ENCODE measurements at places on chromosomes 6 and 20.

DNA sequence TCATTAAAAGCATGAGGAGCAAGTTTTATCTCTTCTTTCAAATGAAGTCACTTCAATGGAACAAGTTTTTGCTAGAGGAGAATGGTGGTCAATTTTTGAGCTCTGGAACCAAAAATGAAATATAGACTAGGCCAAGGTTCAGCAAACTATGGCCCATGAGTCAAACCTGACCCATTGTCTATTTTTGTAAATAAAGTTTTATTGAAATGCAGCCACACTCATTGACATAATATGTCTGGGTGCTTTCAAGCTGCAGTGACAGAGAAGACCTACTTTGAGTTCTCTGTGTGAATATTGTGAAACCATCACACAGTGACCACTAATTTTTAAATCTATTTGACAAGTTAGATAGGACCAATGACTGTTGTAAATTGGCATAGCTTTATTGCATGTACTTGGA, 13.4 kb downstream of the RAE1 start:
- no peak for DNase-seq

DNA sequence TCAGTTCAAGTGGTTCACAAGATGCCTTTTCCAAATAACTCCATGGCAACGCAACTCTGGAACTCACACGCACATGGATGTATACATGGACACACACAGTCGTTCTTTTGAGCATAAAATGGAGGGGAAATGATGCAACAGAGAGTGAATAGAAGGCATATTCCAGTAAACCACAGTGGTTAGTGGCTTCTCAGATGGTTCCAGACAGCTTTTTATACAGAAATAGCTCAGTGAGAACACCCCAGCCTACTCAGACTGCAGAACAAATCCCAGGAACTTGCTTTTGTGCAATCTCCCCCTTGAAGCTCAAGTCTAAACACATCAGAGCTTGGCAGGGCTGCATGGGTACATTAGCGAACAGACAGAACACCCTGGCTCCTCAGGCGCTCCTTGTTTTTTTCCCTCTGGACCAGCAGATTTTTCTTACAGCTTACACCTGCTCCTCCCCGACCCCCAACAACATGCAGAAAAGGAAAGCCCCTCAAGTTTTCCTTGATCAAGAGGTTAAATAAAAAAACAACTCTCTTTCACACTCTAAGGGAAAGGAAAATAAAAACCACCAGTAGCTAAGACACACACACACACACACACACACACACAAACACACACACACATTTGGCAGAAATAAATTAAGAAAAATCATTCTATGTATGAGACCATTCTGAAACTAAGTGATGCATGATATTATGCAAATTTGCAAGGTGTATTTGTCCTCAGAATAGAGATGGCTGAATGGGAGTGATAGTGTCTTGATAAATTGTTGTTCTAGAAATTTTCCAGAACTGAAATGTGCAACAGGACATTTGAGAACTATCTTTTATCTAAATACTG, 51.2 kb upstream of the RANBP9 start:
- no peak for DNase-seq

DNA sequence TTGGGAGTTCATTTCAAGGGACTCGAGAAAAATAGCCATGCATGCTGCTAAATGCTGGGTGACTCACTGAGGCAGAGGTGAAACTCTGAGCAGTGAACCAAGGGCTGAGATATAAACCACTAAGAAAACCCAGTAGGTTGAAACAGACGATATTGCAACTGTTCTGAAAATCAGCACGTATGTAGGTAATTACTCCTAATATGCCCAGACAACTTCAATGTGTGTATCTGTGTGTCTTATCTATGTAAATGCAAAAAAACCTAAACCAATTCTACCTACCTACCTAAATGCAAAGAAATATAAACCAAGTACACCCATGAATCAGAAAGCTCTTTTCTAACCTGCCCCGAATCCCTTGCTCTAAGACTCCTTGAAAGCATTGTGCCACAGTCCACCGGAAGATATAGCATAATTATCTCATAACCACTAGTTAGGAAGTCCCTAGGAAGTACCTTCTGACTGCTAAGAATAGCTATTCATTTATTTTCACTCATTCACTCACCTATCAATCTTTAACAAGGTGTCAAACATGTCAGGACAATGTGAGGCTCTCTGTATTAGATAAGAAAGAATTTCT, 458.7 kb upstream of the RUNX2 start:
- peak; percentile 50 for DNase-seq

GRCh38 chr20:6993511-6993910, 226.0 kb downstream of the BMP2 start:
- no peak for DNase-seq

DNA sequence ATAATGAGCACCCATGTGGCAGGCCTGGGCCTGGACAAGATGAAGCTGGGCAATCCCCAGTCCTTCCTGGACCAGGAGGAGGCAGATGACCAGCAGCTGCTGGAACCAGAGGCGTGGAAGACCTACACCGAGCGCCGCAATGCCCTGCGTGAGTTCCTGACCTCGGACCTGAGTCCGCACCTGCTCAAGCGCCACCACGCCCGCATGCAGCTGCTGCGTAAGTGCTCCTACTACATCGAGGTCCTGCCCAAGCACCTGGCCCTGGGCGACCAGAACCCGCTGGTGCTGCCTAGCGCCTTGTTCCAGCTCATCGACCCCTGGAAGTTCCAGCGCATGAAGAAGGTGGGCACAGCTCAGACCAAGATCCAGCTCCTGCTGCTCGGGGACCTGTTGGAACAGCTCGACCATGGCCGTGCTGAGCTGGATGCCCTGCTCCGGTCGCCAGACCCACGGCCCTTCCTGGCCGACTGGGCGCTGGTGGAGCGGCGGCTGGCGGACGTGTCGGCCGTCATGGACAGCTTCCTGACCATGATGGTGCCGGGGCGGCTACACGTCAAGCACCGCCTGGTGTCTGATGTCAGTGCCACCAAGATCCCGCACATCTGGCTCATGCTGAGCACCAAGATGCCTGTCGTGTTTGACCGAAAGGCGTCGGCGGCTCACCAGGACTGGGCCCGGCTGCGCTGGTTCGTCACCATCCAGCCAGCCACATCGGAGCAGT, 1.9 kb downstream of the FNDC11 start:
- DNase-seq: no peak

- DNase-seq: no peak
These were observed 29.4 kb downstream of the PHIP start for GRCh38 chr6:79048611-79049010.

- DNase-seq: no peak
These were observed 216.2 kb upstream of the PRDM1 start for GRCh38 chr6:105869835-105870440.

DNA sequence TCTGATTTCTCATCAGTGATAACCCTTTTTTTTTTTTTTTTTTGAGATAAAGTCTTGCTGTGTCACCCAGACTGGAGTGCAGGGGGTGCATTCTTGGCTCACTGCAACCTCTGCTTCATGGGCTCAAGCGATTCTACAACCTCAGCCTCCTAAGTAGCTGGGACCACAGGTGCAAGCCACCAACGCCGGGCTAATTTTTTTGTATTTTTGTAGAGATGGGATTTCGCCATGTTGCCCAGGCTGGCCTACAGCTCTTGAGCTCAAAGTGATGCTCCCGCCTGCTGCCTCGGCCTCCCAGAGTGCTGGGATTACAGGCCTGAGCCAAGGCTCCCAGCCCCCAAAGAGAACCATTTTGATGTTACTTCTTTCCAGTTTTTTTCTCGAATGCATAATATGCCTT, 2.2 kb downstream of the FABP7 start:
- no peak for DNase-seq

DNA sequence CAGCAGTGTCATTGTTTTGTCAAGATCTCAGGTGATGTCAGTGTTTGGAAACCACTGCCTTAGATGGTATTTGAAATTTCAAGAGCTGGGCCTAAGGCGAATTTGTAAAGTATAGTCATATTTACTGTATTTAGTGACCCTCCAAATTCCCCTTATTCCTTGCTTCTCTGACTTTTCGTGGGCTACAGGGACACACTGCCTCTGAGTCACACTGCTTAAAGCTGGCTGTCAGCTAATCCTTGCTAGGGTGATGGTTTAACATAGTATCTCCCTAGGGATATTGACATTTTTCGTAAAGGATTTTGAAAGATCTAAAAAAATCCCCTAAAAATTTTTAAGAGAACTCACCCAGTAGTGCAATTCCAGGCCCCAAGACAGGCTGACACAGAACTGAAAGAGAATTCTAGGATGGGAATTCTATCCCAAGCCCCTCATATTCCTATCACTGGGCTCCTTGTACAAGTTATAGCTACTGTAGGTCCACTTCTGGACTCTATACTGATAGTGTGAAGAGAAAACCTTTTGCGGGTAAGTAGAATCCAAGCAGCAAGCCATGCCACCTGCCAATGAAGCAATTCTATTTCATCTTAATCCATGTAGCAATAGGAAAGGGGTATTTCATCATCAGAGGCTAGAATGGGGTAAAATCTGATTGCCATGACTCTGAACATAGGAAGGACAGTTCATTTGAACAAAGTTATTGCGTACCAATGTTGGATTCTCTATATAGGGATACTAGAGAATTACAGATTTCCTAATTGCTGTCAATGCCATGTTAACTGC, 4.3 kb downstream of the BMP6 start:
- no peak for DNase-seq

- no peak for DNase-seq
These were observed 58.3 kb downstream of the RIN2 start for GRCh38 chr20:19816386-19816785.

- DNase-seq: no peak
These were observed 3.8 kb downstream of the PDRG1 start for GRCh38 chr20:31948008-31948407.

DNA sequence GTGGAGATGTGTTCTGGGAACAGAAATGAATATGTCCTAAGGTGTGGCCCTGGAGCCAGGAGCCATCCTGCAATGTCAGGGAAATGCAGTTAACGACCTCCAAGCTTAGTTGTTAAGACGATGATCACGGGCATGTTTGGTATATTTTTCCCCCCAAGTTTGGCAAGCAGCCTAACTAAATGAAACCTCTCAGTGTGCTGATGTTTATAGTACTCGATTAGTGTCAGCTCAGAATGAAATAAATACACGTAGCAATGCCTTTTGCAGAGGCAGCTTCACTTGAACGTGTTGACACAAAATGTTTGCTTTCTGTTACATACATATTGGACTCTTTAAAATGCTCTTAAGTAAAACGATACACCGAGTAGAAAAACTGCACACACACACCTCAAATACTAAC, 76.2 kb upstream of the OLIG3 start:
- DNase-seq: no peak

GRCh38 chr6:9373308-9373707, 938.0 kb upstream of the SLC35B3 start:
- DNase-seq: no peak

DNA sequence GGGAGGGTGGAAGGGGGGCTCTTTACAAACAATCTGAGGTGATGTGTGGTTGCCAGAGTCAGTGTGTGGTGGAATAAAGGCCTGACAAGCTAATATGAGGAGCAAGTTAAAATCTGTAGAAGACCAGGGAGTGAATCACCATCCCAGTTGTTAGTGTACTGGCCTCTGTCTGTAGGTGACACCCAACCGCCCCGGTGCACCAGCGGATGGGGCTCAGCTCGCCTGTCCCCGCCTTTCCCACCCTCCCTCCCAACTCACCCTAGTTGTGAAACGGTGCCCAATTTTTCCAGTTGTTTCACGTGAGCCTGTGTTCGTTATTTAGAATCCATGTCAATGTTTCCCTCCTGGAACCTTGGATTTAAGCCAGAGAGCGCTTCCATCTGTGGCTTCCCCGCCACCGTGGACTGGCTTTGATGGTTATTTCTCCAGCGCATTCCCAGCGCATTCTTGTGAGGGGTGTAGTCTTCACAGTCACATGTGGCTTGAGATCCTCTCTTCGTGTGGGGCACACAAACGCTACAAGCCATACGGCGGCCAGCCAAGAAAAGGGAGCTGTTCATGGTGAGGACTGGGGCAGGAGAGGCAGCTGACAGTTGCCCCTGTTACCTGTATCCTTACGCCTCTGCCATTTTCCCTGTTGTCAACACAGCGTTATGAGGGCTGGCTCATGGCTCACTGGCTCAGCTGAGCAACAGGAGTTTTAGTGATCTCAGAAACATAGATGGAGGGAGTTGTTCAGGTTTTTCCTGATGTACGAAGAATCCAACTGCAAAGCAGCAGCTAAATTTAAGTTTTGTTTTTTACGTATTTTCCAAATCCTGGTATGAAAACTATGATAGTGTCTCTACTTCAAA, 137.6 kb downstream of the ZDHHC14 start:
- no peak for DNase-seq

DNA sequence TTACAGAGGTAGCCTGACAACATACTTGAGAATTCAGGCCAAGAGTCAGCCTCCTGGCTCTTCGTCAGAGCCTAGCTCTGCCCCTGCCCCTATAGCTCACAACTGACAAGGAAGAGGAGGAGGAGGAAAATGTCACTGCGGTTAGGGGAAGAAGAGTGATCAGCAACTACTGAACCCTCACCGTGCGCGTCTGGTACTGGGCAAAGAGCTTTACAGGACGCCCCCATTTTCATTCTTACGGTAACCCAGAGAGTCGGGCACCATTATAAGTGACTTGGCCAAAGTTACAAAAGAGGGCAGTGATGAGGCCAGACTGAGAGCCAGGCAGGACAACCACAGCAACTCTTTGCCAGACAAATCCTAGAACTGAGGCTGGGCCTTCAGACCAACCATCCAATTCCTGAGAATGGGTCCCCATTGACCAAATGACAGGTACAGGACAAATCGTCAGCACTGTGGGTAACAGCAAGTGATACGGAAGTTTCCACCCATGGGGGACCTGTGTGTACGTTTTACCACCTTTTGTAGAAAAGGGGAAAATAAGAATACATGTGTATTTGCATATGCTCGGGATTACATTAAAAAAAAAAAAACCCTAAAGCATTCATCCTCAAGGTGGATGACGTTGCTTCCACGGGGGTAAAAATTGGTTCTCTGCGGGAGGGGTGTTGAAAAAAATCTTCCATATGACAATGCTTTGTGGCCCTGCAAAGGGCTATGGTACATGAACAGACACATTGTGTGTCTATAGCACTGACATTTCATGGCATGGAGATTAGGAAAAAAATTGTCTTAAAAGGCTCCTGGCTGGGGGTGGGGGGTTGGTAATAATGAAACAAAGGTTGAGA, 118.0 kb downstream of the NFATC2 start:
- no peak for DNase-seq

DNA sequence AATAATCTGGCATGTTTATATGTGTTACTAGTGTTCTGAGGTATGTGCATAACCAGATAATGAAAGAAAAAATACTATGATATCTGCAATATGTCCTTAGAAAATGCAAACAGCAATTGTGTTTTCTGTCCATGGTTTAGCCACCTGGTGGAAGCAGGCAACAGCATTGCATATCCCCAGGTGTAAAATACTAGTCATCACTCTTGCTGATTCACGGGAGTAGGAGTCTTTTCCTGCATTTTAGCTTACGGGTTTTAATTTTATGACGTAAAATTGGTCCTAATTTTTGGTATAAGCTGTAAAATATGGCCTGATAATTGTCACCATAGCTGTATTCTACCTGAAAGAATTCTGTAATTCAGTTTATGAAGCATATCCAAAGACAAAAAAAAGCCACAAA, 2.5 kb downstream of the RNF182 start:
- DNase-seq: no peak
